Mucosa of gallbladder (tissue), 1 donor: ENCODE measurements at places on chromosomes 13 and 19.
A peak's percentile ranks its signal among the peaks of the same experiment; 100 is the strongest.

DNA sequence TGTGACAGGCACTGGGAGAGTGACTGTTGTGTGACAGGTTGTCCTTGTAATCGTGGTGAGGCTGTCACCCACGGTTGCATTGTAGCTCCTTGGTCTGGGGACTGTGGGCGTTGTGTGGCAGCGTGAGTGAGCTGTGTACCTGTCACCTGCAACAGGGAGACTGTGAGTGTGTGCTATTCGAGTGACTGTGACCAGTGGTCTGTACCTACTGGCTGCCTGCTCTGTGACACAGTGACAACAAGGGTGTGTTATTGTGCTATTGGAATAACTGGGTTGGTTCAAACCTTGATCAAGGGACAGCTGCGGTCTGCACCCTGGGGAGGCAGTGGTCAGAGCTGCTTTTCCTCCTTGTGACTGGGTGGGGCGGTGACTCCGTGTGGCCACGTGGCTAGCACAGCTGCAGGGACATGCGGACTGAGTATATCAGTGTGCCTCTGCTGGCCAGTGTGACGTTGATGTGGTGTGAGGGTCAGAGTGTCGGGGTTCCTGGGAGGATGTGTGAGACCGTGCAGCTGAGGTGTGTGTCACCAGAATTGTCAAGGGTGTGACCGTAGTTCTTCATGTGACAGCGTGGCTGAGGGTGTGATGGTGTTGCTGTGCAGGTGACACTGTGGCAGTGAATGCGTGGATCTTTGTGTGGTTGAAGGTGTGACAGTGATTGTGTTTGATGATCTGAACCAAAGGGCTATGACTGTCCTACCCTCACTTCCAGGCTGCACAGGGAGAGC is 10.1 kb upstream of the NFIX start:
- DNase-seq = peak; percentile 77

DNA sequence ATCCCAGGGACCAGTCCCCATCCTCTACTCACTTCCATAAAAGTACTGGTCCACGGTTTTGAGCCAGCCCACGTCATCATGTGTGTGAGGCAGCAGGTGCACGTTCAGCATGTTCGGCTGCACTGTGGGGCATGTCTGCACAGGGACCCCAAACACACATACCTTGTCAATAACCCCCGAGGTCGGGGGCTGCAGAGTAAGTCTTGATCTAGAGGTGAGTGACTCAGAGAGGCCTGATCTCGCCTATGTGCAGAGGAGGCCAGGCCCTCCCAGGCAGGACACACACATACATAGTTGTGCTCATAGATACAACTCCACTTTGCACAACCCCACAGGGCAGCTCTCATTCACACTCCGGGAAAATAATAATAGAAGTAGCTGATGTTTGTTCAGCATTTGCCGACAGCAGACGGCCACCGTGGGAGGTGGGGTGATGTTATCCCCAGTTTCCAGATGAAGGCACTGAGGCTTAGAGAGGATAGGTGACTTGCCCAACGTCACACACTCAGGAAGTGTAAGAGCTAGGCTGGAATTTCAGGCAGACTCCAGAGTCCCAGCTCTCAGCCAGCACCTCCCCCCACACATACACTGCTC is 774 bp downstream of the MAN2B1 start:
- DNase-seq = no peak

- DNase-seq = peak; percentile 56
Observed at GRCh38 chr19:21482863-21483276, 22.5 kb upstream of the ZNF429 start.

DNA sequence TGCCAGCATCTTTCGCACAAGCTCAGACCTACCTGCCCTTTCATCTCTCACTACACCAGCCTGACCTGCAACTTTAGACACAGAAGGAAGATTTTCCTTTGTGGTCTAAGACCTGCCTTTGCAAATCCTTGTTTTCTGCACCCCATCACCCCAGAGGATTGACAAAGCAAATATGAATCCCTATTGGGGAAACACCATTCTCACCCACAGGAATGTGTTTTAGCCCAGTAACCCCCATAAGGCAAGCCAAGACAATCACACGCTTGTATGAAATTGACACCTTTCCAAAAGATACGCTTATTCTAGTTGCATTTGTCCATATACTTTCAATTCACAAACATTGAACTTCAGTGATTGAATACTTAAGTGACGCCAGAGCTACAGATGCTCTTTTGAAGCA is 55.7 kb downstream of the SPATA13 start:
- DNase-seq = no peak

DNA sequence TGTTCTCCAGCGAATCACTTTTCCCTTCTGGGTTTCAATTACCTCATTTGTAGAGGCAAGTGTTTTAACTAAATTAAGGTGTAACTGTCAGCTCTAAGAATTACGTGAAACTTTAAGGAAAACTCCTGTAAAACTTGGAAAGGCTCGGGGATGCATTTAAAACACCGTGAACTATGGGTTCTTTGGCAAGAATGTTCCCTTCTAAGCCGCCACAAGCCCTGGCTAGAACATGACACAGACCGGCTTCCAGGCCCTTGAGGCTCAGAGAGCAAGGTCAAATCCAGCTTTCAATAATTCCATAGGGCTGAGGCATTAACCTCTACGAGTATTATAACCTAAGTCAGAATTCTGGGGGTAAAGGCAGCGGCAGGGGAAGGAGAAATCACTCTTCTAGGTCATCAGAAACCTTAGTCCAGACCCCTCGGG is 685 bp downstream of the VWA8 start:
- DNase-seq = no peak

DNA sequence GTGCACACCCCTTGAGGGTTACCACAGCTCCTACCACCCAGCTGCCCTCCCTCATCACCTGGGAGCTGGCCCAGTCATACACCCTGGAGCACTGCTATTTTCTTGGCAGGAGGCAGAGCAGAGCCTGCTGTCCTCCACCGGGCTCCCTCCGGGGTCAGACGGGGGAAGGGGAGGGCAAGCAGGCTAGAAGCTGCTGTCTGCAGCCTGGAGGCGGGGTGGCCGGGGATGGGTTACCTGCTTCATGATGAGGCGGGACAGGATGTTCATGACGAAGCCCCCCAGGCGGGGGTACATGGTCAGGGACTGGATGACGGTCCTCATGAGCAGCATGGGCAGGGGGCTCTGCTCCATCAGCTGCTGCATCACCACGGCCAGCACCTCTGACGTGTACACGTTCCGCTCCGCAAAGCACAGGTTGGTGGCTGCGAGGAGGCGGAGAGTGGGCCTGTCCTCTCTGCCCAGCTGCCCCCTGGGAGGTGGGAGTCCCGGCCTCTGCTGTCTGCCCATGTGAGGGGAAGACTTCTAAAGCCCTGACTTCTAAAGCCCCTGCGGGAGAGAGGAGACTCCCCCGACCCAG is 2.7 kb upstream of the RSPH6A start:
- DNase-seq = no peak

DNA sequence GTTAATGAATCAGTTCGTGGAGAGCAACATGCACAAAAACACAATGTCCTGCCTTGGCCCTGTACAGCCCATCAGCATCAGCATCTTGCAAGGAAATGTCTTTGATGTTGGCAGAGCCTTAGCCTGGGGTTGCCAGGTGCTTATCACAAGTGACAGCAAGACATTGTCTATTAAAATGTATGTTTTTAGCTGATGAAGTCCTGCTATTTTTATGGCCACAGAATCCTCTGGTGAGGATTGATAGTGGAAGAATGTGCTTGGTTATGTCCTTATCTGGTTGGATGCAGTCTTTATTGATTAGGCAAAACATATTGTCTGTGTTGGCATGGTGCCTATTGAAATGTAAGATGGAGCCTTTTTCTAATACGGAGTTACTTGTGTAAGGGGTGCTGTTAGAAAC is 1427.0 kb upstream of the MIR17HG start:
- no peak for DNase-seq

DNA sequence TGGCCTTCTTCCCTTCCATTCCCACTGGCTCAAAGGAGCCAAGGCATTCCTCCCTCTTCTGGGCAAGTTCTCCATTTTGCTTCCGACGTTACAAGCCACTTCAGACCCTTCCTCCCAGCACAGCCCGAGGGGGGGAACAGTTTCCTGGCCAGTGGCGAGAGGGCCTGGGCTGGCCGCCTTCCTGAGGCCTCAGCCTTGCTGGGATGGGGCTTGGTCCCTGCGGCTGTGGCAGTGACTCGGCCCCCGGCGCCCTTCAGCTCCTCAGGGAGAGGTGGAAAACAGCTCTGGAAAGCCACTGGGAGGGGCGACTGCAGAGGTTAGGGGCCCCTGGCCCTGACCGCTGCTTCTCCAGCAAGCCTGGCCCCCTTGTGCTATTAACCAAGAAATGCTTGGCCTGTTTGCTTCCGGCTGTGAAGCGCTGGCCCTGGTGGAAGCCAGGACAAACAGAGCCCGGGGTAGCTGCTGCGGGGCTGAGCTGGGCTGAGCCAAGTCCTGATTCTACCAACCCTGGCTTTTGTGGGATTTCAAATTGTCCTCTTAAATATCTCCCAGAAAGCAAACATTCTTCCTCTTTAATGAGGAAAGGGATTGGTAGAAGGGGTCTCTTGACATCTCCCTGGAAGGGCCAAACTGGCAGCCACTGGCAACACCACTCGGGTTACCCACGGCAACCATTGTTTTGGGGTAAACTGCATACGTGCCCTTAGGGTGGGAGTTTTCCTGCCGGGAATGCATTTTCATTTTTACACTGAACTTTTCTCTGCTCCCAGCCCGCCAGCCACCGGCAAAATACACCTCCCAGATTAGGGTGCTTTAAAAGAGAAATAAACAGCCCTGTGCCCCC is 38.7 kb downstream of the C13orf46 start:
- no peak for DNase-seq

GRCh38 chr19:17749912-17750317 is 1.4 kb upstream of the FCHO1 start:
- DNase-seq = no peak

DNA sequence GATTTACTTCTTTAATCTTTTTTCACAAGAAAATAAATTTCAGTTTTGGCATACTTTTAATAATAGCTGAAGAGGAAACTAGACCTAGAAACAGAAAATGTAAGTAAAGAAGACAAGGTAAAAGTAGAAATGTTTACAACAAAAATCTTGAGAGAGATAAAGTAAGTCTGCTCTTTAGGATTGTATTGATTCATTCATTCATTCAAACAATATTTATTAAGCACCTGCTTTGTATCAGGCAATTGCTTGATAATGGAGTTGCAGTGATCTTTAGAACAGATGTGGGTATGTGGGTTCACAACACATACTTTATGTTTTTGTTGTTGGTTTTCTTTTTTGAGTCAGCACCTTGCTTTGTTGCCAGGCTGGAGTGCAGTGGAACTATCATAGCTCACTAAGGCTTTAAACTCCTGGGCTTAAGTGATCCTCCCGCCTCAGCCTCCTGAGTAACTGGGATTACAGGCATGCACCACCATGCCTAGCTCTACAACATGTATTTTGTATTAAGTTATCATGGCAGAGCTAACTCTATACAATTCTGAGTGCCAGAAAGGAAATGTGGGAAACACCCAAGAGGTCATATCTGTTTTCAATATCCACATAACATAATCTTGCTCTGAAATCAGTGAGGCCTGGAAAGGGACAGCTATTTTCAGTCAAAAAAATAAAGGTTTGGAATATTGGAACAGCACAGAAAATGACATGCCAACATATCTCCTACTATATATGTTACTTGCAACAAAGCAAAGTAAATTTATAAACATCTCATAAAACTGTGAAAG is 8.8 kb upstream of the SPART start:
- DNase-seq = no peak

DNA sequence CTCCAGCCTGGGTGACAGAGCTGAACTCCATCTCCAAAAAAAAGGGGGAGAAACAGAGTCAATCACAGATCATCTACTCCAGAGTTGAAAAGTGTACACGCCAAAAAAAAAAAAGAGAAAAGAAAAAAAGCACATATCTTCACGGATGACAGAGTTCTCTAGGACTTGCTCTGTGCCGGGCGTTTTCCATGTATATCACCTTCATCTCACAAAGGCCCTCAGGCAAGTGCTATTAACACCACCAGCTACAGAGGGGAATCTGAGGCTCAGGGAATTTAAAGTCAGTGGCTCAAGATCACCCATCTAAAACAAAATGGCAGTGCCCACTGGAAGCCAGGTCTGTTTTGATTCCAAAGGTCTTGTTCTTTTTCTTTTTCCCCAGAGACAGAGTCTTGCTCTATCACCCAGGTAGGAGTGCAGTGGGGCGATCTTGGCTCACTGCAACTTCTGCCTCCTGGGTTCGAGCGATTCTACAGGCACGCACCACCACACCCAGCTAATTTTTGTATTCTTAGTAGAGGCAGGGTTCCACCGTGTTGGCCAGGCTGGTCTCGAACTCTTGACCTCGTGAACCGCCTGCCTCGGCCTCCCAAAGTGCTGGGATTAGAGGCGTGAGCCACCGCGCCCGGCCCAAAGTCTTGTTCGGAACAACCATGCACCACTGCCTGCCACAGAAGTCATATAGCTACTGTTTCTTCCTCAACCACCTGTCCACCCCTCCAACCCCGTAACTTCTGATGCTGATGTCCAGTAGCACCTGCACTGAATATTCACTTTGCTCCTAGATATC is 42.2 kb downstream of the SAE1 start:
- no peak for DNase-seq

DNA sequence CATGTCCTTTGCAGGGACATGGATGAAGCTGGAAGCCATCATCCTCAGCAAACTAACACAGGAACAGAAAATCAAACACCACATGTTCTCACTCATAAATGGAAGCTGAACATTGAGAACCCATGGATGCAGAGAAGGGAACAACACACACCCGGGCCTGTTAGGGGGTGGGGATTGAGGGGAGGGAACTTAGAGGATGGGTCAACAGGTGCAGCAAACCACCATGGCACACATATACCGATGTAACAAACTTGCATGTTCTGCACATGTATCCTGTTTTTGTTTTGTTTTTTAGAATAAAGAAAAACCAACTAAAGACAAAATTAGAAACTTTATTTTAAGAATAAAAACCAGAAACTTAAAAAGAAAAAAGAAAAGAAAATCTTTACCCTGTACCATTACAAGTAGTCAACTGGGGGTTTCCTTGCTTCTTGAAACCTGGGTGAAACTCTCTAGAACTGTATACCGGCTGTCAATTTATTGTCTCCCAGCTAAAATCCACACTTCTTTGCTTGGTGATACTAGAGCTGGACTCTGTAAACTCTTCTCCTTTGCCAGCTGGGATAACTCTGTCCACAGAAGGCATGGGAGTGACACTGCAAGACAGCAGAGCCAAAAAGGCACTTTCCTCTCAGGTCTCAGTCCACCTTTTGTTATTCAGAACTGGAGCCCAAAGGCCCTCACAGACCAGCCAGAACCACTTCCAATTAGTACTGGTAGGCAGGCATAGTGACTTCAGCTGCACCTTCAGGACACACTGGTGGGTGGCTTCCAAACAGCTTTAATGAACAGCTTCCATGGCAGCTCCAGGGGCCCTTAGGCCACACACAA is 9.0 kb downstream of the MICU2 start:
- DNase-seq = no peak
